CD4-positive, alpha-beta T cell treated with Interferon alpha-2 for 1 hour (primary cell): ENCODE measurements at places on chromosomes 3 and 15.

- DNase-seq: no peak
Observed at GRCh38 chr15:63322541-63322940, 45.1 kb downstream of the APH1B start.

- no peak for DNase-seq
Observed at GRCh38 chr3:126291537-126291936, 65.7 kb downstream of the KLF15 start.

GRCh38 chr15:41554915-41555314 is 4.1 kb upstream of the TYRO3 start:
- DNase-seq: no peak

- DNase-seq: no peak
Observed at GRCh38 chr3:107514453-107514852, 8.3 kb upstream of the BBX start.

- DNase-seq: no peak
Observed at GRCh38 chr3:131728898-131729642, 226.3 kb upstream of the MRPL3 start.

DNA sequence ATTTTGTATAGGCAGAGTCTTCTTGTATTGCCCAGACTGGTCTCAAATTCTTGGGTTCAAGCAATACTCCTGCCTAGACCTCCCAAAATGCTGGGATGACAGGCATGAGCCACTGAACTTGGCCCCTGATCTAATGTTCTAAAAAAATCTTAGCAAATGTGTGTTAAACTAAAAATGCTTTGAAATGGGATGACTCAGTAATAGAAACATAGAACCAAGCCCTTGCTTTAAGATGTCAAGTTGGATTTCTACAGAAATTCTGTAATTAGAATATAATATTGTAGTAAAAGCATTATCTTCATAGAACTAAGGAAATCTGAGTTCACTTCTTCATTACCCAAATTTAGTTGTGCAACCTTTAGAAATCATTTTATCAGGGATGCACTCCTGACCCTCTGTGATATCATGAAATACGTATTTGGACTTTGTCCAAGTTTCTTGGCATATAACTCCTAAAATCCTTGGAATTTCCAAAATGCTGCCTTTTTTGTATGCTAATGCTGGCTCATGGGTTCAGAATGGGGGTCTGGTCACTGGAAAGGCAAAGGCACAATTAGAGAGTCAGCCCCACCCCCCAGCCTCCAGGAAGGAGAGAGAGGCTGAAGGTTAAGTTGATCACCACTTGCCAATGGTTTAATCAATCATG is 217.3 kb downstream of the TP63 start:
- no peak for DNase-seq

DNA sequence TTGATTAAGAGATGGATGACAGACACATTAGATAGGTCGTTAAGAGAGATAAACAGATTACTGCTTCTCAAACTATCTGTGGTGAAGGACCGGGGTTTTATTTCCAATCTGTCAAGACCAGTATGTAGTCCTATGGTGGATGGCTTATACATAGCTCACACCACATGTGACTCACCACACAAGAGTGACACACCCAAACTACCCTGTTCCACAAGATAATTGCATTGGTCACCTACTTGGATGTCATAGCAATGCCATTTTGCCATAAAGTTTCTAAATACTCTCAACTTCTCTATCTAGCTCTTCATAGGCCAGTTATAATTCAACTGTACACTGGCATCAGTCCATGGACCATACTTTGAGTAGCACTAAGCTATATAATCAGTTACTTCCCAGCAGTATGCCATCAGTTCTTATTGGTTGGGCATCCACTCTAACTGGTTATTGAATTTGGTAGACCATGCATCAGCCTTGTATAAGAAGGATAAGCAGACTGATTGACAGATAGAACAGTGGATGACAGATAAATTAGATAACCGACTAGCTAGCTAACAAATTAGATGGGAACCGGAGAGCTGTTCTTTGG is 11.6 kb downstream of the WWTR1 start:
- no peak for DNase-seq

DNA sequence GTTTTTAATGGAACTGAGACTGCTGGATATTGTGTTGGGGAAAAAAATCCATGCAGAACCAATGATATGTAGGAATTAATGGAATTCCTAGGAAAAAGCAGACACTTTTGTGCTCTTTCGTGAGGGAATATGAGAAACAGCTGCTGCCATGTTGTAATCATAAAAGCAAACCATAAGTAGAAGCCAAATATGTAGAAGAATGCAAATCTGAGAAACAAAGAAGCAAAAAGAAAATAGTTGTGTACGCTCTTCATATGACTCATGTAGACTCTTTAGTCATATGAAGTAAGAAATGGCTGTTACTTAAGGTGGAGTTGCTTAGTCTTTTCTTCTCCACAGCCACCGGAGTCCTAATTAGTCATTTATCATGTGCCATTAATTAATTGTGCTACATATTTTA is 298.6 kb upstream of the ZNF717 start:
- DNase-seq: no peak
